ENCODE measurements at places on chromosomes 3 and 15.

GRCh38 chr3:165983284-165983683 is 146.1 kb upstream of the BCHE start:
- no peak for DNase-seq

GRCh38 chr3:155435821-155436220 is 142.3 kb upstream of the STRIT1 start:
- DNase-seq = no peak

GRCh38 chr15:52284164-52284563 is 11.4 kb downstream of the MYO5C start:
- DNase-seq = no peak

- no peak for DNase-seq
Observed at GRCh38 chr3:64438812-64439211, 213.5 kb upstream of the PRICKLE2 start.

DNA sequence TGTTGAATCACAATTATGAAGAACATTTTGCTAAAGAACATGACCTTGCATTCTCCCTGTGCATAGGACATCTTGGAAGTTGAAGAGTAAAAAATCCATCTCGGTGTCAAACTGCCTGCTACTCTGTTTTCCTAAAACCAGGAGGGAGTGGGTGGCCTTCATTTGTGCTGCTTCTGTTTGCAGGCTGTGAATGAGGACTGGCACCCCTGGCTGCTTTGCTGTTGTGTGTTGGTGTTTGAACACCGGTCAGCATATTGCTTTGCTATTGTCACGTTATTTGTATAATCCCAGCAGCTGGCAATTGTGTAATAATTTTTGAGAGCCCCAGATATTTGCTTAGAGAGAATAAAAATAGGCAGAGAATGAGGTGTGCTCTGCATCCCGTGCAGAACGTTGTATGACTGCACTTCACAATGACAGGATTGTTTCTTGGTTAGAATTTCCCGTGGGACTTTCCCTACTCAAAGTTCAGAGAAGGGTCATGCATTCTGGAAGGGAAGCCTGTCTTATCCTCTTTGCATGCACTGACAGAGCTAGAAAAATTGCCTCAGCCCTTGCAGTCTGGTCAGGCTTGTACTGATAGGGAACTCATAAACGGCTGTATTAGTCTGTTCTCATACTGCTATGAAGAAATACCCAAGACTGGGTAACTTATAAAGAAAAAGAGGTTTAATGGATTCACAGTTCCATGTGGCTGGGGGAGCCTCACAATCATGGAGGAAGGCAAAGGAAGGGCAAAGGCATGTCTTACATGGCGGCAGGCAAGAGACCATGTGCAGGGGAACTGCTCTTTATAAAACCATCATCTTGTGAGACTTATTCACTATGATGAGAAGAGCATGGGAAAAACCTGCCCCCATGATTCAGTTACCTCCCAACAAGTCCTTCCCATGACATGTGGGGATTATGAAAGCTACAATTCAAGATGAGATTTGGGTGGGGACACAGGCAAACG is 16.3 kb downstream of the SV2B start:
- no peak for DNase-seq

DNA sequence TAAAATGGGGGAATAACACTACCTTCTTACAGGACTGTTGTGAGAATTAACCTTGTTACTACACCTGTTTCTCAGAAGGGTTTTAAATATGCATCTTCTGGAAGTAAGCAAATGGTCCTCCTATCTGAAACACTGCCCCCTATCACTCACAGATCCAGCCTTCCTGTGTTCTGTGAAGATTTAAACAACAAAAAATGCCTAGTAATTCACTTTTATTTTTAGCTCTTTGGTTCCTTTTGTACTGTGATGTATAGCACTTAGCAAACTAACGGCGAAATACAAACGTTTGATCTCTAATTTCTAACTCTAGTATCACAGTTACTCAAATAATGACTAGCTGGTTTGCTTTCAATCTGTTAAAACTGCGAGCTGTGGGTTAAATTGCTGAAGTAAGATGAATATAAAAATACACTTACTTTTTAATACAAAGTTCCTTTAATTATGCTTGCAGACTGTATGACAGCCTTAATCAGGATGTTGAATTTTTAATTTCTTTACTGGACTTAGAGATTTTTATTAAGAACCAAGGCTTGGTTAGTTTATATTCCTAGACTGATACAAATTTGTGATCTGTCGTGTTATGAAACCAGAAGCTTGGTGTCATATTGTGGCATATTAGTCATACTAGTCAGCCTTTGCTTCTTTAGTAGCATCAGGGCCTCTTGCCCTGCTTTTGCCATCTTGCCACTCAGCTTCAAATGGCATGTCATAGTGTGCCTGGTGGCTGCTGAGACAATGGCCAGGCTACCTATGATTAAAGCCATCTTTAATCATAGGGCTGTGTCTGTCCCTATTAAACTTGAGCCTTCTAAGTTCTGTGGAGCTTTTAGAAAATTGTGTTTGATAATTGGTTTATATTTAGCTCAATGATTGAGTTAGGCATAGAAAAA is 9.2 kb downstream of the EIF3J start:
- DNase-seq = no peak

DNA sequence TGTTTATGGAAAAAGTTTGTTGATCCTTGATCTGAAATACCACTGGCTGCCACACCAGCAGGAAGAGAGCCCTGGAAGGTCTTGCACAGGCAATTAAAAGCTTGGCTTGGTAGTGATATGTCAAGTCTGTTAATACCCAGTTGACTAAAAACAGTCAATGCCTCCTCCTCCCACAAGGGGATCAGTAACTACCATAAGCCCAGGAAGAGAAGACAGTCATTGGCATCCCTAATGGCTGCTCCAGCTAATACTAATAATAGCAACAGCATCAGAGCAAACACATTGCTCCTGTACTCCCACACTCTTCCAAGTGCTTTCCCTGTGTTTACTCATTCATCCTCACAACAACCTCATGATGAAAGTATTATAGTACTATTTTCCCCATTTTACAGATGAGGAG is 528.6 kb downstream of the TAFA4 start:
- no peak for DNase-seq
